ENCODE measurements at places on chromosomes 12 and 14.

DNA sequence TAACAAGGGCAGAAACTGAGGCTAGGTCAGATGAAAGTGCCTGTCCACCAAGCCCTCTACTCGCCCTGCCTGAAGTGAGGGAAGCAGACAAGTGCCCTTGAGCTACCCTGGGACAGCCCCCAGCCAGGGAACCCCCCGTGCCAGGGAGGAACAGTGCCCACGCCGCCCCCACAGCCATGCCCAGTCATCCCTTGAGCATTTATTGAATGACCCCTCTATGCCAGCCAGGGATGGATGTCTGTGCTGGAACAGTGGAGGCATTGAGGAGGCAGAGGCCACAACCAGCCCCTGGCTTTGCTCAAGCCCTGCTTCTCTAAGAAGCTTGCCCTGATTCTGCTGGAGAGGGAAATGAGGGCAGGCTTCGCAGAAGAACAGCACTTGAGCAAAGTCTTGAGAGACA is 3.7 kb upstream of the AQP6 start:
- DNase-seq = no peak

GRCh38 chr12:74185360-74185759 is 352.3 kb upstream of the ATXN7L3B start:
- no peak for DNase-seq

- no peak for DNase-seq
These were observed 349.3 kb downstream of the CACNA1C start for GRCh38 chr12:2402073-2402579.

- no peak for DNase-seq
These were observed 3.4 kb downstream of the GPX2 start for GRCh38 chr14:64938972-64939816.

DNA sequence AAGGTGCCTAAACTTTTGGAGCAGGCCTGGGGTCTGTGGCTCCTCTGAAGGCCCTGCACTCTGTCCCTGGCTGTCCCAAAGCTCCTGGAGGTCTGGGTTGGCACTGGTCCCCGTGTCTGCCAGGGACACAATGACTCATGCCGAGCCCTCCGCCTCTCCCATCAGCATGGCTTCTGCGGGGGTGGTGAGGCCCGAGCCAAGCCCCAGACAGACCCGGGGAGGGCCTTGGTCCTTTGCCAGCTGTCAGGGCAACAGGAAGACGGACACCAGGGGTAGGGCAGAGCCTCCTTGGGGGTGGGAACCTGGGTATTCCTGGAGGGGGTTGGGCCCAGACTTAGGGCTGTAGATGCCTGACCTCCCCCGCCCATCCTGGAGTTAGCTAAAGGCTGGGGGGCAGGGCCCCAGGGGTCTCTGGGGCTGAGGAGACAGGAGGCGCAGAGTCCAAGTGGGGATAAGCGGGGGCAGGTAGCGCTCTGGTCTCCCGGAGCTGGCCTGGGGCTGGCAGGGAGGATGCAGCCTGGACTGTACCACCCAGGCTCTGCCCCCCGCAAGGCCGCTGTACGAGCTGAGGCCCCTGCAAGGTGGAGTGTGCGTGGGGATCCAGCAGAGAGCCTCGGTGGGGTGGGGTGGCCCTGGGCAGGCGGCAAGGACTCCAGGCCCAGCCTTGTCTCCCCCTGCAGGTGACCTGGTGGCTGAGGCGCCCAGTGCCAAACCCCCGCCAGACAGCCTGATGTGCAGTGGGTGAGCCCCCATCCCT is 16.4 kb upstream of the PUS1 start:
- no peak for DNase-seq

GRCh38 chr14:53924753-53925152 is 31.9 kb downstream of the BMP4 start:
- DNase-seq = no peak

GRCh38 chr12:91947459-91947858 is 198.2 kb downstream of the BTG1 start:
- no peak for DNase-seq

DNA sequence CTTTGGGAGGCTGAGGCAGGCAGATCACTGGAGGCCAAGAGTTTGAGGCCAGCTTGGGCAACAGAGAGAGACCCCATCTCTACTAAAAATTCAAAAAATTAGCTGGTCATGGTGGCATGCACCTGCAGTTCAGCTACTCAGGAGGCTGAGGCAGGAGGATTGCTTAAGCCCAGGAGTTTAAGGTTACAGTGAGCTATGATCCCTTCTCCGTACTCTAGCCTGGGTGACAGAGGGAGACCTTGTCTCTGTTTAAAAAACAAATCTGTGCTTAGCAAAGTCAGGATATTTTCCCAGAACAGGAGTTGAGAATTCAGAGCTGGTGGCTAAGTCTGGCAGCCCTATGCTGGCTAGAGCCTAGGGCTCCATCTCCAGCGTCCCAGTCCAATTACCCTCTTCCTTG is 142.9 kb upstream of the PZP start:
- DNase-seq = no peak

DNA sequence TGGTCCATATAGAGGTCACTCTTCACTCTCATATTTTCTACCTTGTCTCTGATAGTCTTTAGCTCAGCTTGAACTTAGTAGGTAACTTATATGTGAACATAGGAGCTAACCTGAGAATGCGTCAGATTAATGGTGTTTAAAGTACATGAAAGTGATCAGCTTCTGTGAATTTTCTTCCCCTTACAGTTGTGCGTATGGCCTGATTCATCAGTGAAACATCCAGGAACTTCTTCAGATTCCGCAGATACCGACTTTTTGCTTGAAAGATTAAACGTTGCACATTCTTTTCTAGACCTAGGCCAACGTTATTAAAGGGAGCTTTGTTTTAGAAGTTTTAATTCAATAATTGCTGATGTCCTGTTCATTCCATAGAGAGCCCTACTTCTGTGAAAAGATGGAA is 1945.1 kb upstream of the SEL1L start:
- no peak for DNase-seq

DNA sequence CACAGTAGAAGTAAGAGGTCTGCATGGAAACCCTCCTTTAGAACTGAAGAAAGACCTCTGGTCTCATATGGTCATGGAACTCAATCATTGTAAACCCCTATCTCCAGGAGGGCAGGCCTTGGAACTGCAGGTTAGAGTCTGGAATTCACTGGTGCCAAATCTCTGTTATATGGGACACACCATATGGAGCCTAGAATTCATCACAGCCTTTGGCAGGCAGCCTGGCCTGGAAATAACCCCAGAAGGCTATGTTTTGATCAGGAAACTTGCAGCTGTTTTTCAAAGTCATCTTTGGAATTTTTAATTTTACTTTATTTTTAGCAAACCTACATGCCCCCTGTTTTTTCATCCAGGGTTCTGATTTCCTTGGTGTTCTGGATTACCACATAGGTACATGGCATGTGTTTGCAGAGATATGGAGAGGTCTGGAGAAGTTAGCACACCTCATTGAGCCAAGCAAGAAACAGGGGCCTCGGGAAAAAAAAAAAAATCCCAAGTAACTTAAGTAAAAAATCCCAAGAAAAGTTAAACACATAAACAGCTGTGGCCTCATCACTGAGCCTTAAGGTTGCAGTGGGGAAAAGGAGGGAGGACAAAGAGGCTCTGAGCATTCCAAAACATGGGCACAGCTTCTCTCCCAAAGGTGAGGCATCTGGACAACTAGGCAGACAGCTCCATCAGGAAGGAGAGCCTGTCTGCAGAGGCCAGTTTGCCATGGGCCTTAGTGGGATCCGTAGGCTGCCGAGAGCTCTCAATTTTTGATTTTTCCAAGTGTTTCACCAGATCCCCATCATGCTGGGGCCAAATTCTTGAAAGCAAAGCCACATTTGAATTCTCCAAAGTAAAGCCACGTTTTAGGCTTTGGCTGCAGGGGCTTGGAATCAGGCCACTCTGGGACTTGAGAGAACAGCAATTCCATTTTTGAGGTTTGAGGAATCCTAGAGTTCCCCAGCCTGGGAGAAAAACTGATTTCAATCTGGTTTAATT is 339.6 kb upstream of the TBX3 start:
- no peak for DNase-seq

DNA sequence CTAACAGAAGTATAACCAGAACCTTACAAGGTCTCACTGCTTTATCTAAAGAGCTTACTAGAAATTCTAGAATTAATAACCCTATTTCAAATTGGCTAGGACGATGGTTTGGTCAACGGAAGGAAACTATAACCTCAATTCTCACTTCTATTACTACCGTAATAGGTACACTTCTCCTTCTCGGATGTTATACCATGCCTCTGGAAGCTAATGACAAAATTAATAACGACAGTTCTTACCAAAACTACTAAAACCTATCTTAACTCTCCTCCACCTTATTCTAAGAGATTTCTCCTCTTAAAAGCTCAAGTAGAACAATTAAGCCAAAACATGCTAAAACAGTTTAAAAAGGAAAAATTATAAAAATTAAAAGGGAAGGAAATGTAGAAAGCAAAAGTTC is 23.7 kb upstream of the UBC start:
- no peak for DNase-seq

- DNase-seq = no peak
These were observed 57.5 kb downstream of the PLEKHA5 start for GRCh38 chr12:19186722-19187661.

DNA sequence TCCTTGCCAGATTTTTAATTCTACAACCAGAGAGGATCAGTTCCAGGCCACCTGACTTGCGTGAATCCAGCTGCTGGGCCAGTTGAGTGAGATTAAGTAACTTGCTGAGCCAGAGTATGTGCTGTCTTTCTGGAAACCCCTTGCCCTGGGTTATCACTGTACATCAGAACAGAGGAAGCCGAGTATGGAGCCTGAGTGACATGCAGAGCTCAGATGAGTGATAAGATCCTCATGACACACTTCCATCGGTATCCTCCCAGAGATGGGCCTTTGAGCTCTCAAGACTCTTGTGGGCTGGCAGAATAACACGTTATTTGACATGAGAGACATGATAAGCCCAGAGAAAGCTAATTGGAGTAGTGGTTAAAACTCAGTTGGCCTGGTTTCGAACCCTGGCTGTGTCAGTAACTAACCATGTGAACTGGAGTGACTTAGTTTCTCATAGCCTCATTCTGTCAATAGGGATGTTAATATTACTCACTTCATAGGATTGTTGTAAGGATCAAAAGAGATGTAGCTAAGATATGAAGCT is 388.1 kb downstream of the ZFP36L1 start:
- no peak for DNase-seq

Data from stimulated activated CD4-positive, alpha-beta T cell treated with anti-CD3 and anti-CD28 coated beads, Interleukin-12 subunit alpha, Interleukin-12 subunit beta, amount 100 ng/mL, for 4 hours (primary cell).